ENCODE measurements at places on chromosomes 5 and 9.

GRCh38 chr9:135701959-135702721, at the start of gene KCNT1:
Gene KCNT1, plus strand, starts transcription at chr9:135702185. Its CDS starts 74 bp downstream, at chr9:135702259.
- DNase-seq: peak; percentile 94

GRCh38 chr9:106487266-106487665, 375.7 kb upstream of the ZNF462 start:
- no peak for DNase-seq

GRCh38 chr9:109967651-109968642, 187.9 kb downstream of the PALM2AKAP2 start:
- DNase-seq: no peak

GRCh38 chr5:53882006-53882675, 321.7 kb downstream of the NDUFS4 start:
- DNase-seq: peak; percentile 11

DNA sequence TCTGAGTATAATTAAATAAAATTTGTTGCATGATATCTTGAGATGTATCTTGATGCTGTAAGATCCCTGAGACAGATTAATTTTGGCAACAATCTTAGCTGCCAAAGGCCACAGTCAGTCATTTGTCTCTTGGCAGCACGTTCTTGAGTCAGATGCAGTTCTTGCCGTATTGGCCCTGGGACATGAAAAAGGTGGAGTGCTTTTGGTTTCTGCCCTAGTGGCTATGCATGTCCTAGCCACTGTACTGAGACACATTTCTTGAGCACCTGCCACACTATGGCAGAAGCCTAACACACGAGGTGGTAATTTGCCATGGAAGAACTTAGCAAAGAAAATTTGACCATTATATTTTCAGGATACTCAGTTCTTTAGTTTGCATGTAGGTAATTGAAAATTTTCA, 45.0 kb upstream of the PHF2 start:
- no peak for DNase-seq

DNA sequence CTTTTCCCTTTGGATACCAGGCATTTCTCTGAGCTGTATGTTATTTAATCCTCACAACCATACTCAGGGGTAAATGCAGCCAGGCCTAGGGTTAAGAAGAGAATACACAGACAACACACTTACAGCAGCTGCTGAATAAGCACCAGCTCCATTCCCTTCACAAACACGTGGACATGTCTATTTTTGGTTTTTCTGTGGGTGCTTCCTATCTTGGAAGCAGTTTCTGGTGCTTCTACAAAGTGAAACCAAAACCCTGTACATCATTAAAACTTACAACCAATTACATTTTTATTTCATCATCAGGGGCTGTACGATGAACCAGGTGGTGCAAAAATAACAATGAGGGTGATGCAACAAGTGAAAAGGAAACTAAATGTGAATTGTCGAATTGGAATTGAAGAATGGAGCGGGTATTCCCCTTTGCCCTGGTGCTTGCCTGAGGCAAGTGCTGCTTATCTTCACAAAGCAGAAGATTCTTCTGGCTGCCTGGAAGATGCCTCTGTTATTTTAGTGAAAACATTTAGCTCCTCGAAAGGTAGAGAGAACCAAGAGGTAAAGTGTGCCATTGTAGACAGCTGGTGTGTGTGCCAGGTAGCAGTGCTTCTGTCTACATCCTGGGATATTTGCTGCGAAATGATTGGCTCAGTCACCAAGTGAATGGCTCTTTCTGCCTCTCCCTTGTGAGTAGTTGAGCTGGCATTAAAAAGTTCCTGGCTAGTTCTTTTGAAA, 18.6 kb upstream of the IFNB1 start:
- peak; percentile 25 for DNase-seq

DNA sequence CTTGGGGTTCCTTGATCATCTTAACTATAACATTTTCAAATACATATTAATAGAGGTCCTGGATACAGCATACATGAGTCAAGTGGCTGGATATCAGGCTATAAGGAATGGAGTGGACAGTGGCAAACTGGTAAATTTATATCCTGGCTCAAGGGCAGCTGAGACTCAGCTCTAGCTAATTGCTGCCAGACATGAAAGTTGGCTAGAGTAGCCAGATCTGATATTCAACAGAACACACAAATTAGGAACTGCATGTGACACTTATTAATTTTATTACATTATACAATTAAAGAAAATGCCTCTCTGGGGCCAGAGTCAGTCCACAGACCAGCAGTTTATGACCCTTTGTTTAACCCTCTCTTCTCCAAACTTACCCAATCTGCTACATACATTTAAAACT, 206.5 kb downstream of the KCTD16 start:
- no peak for DNase-seq

- no peak for DNase-seq
These were observed 34.9 kb downstream of the LURAP1L start for GRCh38 chr9:12809720-12810119.

DNA sequence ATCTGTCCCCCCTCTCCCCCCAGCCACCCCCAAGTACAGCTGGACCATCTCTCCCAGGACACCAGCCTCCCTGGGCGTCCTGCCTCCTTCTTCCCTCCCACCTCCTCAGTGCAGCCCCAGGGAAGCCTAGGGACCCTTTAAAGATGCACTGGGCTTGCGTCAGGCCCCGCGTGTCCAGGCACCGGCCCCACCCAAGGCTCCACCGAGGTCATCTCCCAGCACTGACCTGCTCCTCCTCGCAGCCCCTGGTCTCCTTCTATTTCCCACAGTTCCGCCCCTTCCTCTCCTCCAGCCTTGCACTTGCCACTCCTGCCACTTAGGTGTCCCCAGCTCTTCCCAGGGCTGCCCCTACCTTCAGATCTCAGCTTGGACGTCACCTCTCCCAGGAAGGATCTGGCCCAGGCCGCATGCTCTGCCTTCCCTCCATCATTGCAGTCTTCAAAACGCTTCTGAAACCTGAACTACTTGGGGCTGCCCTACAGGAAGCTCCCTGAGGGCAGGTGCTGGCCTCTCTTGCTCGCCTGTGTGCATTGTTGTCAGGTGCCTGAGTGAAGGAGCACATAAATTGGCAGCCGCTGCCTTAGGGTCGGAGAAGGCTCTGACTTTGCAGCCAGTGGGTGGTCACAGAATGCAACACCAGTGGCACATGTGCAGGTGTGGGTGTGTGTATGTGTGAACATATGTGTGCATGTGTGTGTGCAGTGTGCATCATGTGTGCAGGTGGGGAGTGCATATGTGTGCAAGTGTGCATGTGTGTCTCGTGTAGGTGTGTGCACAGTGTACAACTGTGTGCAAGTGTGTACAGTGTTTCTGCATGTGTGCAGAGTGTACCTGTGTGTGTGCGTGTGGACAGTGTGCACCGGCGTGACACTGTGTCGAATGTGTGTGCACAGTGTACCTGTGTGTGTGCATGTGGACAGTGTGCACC, 152.9 kb downstream of the C9orf50 start:
- no peak for DNase-seq

DNA sequence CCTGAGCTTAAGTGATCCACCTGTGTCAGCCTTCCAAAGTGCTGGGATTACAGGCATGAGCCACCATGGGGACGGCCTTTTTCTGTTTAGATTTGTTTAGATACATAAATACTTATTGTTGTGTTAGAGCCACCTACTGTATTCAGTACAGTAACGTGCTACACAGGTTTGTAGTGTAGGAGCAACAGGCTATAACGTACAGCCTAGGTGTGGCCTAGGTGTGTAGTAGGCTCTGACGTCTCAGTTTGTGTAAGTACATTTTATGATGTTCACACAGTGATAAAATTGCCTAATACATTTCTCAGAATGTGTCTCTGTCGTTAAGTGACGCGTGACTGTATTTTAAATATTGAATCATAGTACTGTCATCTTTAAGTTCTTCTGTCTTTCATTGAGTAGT, 84.1 kb downstream of the MELK start:
- DNase-seq: no peak

- peak; percentile 85 for DNase-seq
These were observed 30.6 kb upstream of the SMU1 start for GRCh38 chr9:33106827-33107621.

- DNase-seq: no peak
These were observed 14.9 kb upstream of the ADAM19 start for GRCh38 chr5:157590478-157590877.

GRCh38 chr5:60183881-60184280, 290.4 kb upstream of the PDE4D start:
- DNase-seq: no peak

DNA sequence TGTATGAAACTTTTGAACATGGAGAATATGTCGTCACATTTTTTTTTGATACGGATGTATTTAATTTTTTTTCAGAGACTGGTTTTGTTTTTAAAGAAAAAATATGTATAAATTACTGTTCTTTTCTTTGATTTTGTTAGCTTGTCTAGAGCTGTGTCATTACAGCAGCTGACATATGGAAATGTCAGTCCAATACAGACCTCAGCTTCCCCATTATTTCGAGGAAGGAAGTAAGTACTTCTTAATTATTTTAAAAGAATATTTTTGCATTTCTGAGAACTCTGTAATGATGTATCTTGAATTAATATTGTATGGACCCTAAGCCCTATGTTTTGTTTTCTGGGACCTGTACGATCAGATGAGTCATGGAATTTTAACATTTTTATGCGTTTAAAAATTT, 7.6 kb downstream of the TENT2 start:
- DNase-seq: no peak

- peak; percentile 4 for DNase-seq
These were observed 97.0 kb upstream of the VCAN start for GRCh38 chr5:83374547-83374946.

DNA sequence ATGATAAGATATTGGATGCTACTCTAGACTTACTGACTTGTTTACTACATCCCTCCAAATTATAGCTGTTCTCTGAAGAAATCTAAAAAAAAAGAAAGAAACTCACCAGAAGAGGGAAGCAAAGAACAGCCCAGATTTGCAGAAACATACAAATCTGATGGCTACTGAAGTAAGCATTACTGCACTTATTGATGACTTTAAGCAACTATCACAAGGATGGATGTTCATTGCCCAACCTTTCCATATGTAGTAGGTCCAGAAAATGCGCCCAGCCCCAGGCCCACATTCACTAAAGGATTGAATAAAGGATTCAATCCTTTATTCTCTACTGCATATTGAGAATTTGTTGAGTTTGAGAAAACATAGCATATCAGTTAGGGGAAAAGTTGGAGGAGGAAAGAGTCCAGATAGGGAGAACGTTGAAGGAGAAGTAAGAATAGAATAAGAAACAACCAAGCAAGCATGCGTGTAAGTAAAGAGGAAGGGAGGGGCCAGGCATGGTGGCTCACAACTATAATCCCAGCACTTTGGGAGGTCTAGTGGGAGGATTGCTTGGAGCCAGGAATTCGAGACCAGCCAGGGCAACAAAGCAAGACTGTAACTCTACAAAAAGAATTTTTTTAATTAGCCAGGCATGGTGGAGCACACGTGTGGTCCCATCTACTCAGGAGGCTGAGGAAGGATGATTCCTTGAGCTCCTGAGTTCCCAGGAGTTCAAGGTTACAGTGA, 33.8 kb upstream of the DTWD2 start:
- DNase-seq: peak; percentile 58

- no peak for DNase-seq
These were observed 668.7 kb upstream of the FTMT start for GRCh38 chr5:121182788-121183490.

DNA sequence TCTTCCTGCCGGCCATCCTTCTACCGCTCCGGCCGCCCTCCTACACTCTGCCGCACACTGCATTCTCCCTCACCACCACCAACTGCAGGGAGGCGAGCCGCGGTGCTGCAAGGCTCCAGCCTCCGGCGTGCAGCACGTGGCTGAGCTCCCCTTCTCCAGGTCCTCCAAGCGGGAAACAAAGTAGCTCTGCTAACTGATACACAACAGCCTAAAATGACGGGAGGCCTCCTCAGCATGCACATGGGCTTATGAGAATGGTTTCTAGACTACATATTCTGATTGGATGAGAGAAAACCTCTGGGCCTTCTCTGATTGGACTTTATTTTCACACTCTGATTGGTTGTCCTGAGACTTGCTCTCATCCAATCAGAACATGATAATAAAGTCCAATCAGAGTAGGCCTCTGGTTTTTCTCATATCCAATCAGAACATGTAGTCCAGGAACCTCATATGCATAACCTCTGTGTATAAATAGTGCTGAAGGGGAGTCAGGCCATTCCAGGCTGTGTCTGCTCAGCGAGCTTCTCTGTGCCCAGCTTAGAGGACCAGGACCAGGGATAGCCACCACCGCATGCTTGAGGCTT, 27.0 kb upstream of the ZNF354B start:
- no peak for DNase-seq

- no peak for DNase-seq
These were observed 10.2 kb upstream of the CEP72 start for GRCh38 chr5:601771-602465.

DNA sequence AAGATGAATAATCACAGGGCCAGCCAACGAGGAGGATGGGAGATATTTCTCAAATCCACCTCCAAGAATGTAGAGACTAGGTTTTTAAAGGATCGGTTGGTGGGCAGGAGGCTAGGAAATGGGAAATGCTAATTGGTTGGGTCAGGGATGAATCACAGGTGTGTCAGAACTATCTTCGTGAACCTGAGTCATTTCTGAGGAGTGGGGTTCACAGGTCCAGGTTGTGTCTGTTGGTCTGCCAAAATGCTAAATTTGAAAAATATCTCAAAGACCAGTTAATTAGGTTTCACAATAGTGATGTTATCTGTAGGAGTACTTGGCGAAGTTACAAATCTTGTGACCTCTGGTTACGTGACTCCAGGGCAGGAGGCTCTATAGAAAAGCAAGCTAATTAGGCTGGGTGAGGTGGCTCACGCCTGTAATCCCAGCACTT, 2.6 kb upstream of the PLAA start:
- no peak for DNase-seq

- DNase-seq: no peak
These were observed 3.9 kb upstream of the CFAP95 start for GRCh38 chr9:69816735-69817134.

- DNase-seq: no peak
These were observed 55.9 kb upstream of the MTAP start for GRCh38 chr9:21746550-21746949.

GRCh38 chr5:16542236-16542635, 74.6 kb downstream of the RETREG1 start:
- DNase-seq: no peak

GRCh38 chr5:150639377-150639692, 1.1 kb upstream of the SYNPO start:
- DNase-seq: no peak

DNA sequence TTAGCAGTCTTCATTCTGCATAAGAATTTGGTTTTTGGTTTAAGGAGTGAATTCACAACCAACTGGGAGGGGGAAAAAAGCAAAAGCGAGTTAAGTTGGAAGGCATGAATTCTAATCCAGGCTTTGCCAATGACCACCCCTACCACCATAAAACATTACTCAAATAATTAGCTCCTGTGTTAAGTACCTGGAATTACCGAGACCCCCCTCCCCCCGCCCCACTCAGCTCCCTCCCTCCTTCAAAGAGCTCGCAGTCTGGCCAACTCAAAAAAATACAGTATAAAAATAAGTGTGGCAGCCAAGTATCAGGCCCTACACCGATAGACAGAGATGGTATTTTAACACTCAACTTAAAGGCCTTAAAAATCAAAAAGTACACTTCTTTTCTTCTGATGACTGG, 492 bp downstream of the ATG12 start:
- no peak for DNase-seq
